ENCODE measurements at places on chromosomes 3 and 15.

DNA sequence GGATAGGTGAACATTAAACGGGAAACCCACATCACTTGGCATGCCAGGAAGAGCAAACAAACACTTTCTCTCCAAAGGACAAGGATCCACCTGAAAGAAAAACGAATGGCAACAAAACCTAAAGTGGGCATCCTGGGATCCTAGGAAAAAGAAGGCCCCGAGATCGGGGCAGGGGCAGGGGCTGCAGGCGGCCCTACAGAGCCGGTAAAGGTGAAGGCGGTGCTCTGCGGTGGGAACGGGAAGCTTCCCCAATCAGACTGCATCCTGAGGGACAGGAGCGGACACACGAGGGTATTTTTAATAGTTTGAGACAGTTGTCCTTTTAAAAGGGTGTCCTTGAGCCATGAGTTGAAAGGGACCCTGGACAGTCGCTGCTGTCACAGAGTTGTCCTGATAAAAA is 24.9 kb upstream of the GABRA5 start:
- no peak for DNase-seq

GRCh38 chr3:16114429-16114828 is 60.1 kb upstream of the GALNT15 start:
- DNase-seq: no peak

DNA sequence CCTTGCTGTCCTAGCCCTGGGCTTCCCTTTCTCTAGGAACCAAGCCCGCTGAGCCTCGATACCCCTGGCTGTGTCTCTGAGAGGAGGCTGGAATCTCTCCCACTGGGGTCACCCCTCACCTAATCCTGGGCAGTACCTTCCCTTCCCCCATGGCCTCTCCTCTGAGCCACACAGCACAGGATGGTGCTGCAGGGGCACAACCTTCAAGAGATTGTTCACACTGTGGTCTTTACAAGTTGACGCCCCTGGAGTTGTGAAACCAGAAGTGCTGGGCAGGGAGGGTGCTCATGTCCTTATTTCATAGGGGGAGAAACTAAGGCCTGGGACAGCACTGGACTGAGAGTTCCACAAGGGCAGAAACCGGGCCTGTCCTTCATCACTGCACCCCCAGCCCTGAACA is 70.9 kb upstream of the TMEM115 start:
- no peak for DNase-seq

DNA sequence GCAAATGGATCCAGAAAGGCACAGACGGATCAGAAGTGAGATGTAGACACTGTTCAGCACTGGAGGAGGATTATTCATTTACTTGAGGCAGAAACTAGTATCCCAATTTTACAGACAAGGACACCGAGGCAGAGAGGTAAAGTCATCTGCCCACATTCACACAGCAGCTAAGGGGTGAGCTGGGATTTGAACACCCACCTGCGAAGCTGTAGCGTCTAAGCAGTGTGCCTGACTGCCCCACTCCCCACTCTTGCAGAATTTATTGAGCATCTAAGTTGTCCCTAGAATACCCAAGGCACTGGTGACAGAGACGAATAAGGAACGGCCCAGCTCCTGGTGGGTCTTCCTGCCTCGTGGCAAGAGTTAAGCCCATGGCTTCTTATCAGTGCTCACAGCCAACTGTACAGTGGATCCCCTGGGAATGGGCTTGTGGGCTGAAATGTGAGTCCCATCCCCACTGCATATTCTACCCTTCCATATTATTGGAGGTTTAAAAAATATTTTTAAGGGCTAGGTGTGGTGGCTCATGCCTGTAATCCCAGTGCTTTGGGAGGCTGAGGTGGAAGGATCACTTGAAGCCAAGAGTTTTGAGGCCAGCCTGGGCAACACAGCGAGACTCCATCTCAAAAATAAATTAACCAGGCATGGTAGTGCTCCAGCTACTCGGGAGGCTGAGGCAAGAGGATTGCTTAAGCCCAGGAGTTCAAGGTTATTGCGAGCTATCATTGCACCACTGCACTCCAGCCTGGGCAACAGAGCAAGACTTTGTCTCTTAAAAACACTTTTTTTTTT is 77.6 kb downstream of the IQSEC1 start:
- DNase-seq: no peak

- no peak for DNase-seq
Observed at GRCh38 chr15:45180201-45180600, 7.6 kb downstream of the SHF start.

- no peak for DNase-seq
Observed at GRCh38 chr3:121918779-121919483, 24.7 kb downstream of the SLC15A2 start.

GRCh38 chr3:57350271-57350670 is 57.8 kb upstream of the ASB14 start:
- no peak for DNase-seq

DNA sequence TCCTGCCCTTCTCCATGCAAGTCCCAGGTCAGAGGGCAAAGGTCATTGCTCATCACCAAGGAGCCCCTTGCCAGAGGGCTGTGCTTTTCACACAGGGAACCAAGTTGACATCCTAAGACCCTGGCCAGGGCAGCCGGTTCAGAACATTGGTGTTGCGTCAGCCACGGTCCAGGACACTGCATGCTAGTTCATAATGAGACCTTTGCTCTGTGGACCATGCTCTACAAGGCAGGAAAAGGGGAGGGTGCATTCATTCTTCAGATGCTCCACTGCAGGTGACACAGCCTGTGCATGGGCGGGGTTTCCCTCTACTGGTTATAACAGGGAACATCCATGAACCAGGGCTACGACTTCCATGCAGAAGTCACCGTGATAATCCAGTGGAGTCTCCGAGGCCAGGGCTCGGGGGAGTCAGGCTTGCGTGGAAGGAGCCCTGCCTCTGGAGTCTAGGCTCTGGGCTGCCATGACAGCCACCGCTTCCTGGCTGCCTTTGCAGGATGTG is 81.6 kb downstream of the OCA2 start:
- no peak for DNase-seq

GRCh38 chr15:68541743-68542142 is 37.0 kb upstream of the CORO2B start:
- no peak for DNase-seq

DNA sequence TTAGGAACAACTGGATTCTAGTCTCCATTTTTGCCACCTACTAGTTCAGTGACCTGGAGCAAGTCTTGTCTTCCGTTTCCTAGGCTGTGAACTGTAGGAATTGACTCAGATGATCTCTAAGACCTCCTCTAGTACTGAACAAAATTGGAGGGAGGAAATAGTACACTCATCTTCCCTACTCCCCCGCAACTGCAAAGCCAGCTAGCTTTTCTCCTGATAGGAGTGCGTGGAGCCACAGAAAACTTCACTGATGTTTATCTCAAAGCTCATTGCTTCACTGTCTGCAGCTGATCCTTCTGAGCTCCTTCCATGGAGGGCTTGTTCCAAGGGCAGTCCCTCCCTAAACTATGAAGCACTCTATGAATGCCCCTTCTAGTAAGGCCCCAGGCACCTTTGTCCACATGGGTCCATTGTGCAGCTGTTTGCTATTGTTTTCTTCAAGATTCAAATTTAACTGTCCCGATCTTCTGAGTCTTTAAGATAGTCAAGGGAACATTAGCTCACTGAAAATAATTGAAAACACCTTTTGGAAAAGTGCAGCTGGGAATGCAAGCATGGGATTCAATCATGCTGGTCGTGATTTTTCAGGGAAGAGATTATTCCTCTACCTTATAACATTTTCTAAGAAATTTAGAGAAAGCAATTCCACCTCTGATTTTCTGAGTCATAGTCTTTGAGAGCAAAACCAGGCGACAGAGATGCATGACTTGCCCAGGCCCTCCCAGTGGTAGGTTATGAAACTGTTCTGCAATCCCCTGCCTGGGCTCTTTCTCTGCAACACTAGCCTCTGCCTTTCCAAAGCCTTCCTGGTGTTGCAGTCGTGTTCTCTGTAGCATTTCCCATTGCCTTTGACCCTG is 24.3 kb downstream of the FILIP1L start:
- no peak for DNase-seq

DNA sequence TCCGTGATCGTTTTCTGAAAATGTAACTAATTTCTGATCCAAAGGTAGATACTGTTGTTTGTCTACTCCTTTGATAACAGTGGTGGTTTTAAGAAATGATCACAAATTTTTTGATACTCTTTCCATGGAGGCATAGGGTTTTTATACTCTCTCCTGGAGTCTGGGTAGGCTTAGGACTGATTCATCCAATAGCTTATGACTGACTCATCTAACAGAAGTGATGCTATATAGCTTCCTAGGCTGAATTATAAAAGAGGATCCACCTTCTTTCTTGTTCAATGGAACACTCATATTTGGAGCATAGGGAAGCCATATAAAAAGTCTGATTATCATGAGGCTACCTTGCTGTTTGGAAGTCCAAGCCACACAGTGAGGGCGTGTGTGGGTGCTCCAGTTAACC is 84.3 kb downstream of the CHST2 start:
- DNase-seq: no peak

DNA sequence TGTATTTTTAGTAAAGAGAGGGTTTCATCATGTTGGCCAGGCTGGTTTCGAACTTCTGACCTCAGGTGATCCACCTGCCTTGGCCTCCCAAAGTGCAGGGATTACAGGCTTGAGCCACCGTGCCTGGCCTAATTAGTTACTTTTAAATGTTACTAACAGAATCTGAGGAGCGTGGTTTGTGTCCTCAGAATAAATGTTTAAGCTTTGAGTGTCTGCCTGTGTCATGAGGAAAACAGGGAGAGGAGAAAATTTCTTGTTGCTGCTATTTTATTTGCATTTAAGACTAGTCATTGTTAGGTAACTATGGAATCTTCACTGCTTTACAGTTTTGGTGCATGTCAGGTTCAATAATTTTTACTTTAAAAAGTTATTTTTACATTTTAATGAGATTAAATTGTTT is 68.8 kb downstream of the TCF12 start:
- DNase-seq: no peak

DNA sequence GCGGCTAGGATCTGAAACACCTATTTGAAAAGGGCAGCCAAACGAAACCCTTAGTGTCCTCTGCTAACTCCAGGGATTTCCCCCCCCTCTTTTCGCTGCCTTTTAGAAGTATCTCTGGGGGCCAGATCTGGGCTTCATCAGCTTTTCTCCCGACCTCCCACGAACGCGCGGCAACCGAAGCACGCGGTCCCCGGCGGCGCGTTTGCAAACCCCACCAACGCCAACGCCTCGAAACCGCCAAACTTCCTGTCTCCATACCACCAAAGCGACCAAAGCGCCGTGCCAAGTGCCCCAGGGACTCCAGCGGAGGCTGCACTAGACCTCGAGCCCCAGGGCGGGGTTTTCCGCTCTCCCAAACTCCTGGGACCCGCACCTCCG is 155.8 kb upstream of the FRMD4B start:
- DNase-seq: no peak

GRCh38 chr3:195574497-195575304 is 9.0 kb downstream of the APOD start:
- DNase-seq: no peak

GRCh38 chr3:188180114-188180513 is 26.2 kb downstream of the LPP start:
- no peak for DNase-seq

DNA sequence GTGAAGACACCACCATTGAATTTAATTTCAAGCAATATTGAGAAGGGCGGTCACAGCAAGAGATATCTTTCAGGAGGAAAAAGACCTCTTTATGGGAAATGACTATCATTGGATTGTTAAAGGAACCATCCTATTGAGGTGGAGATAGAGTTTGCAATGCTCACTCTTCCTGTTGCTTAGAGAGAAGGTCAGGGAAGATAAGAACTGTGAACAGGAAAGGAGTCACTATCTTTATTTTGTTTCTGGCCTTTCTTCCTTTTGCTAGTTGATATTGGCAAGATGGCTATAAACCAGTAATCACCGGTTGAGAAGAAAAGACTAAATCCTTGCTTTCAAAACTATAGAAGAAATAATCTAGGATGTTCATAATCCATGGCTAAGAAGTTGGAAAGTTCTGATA is 112.1 kb upstream of the TMEM108 start:
- DNase-seq: no peak

GRCh38 chr15:98923171-98923570 is 84.4 kb downstream of the PGPEP1L start:
- no peak for DNase-seq

DNA sequence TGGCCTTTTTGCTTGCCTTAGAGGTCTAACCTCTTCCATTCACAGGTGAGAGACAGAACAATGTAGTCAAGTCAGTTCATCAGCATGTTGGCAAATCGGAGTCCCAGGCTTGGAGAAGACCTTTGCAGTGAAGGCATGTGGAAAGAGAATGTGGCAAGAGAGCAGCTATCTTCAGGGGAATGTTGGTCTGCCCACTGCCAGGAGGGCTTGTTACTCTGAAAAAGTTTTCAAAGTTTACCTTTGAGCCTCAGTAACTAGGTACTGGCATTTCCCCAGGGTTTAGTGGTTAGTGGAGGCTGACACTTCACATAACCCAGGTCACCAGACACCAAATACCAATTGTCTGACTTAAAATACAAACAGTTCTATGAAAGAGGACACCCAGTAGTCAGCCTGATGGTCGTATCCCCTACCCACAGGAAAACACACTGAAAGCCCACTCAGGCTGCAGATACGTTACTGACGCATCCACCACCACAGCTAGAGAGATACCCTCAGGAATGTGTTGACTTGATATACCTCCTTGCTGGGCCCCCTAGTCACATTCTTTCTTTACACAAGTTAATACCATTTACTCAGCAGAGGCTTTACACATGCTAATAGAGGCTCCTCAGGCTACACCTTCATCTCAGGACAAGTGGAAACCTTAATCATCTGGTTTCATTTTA is 9.7 kb upstream of the ARID3B start:
- no peak for DNase-seq

DNA sequence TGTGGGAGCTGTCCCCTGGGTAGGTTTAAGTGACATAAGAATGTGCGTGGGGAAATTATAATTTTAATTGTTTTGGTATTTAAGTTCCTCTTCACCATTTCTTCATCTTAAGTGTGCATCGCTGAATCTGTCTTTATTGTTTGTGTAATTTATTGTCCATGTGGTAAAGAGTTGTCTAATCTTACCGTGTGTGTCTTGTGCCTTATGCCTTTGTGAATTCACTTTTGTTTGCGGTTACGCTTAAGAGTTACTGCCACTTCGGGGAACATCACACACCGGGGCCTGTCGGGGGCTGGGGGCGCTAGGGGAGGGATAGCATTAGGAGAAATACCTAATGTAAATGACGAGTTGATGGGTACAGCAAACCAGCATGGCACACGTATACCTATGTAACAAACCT is 767 bp downstream of the WDR48 start:
- DNase-seq: no peak

GRCh38 chr3:100782348-100782747 is 73.1 kb downstream of the TFG start:
- DNase-seq: no peak

DNA sequence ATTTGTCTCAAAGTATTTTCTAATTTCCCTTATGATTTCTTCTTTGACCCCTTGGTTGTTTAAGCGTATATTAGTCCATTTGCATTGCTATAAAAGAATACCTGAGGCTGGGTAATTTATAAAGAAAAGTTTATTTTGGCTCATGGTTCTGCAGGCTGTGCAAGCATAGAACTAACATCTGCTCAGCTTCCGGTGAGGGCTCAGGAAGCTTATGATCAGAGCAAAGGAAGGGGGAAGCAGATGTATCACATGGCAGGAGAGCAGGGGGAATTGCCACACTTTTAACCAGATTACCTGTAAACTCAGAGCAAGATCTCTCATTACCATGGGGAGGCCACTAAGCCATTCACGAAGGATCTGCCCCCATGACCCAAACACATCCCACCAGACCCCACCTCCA is 148.2 kb downstream of the PDE8A start:
- DNase-seq: no peak

Measured in hematopoietic multipotent progenitor cell treated with erythropoietin and hydrocortisone succinate and interleukin-3 and kit ligand, for 17 days (in vitro differentiated cells).